ENCODE measurements at places on chromosomes 7 and 10. TPM values are rescaled to one million over a fixed set of nuclear protein-coding genes. Genes with fewer than 3 reads are reported as not detected.

DNA sequence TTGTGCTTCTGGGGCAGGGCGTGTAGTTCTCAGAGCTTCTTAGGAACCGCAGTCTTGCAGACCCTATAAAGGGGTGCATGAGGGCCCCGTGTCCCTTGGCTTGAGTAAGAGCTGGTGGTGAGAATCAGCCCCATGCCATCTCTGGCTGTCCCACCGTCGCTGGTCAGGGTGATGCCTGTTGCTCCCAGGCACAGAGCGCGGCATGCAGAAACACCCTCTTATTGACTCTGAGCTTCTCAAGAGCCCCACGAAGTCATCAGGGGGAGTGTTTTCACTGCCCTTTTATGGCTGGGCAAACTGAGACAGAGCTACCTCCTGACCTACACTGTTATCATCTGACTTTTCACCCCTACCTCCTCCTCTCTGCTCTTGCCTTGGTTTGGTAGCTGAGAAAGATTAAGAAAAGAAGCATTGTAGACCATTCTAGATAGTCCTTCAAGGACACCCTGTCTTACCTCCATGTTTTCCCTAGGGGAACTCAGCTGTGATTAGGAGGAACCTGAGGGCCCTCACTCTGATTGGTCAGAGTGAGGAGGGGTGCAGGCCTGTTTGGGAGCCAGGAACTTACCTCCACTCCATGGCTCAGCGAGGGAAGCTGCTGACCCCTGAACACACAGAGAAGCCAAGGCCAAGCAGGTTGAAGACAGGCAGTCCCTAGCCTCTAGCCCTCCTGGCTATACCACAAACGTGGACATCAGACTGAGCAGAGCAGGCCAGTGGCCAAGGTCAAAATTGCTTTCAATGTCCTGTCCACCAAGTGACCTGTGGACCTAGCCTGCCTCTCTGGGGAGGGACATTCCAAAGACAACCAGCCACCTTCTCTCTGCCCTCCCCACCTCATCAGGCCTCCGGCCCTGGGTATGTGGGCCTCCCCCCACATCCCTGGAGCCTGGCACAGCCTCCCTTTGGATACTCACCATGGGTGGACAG, 17.6 kb downstream of the UNC5B start:
- H3K36me3 ChIP-seq, result no peaks in the 10 kb centered on the region
- H3K27me3 ChIP-seq, result no peaks in the 10 kb centered on the region
- H3K4me3 ChIP-seq, result no peak overlapping the region
- no peaks in the 10 kb centered on the region for H3K4me1 ChIP-seq
- H3K27ac ChIP-seq, result no peak overlapping the region

Gene SLC13A4
- not detected for total RNA-seq

DNA sequence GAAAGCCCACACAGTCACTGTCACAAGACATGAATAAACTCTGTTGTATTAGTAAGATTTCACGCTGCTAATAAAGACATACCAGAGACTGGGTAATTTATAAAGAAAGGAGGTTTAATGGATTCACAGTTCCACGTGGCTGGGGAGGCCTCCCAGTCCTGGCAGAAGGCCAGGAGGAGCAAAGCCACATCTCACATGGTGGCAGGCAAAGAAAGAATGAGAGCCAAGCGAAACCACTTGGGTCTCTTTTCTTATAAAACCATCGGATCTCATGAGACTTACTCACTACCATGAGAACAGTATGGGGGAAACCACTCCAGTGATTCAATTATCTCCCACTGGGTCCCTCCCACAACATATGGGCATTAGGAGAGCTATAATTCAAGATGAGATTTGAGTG, 110.2 kb downstream of the ST8SIA6 start:
- H3K27ac ChIP-seq, result no peak overlapping the region
- H3K27me3 ChIP-seq, result no peaks in the 10 kb centered on the region
- no peaks in the 10 kb centered on the region for H3K4me1 ChIP-seq

DNA sequence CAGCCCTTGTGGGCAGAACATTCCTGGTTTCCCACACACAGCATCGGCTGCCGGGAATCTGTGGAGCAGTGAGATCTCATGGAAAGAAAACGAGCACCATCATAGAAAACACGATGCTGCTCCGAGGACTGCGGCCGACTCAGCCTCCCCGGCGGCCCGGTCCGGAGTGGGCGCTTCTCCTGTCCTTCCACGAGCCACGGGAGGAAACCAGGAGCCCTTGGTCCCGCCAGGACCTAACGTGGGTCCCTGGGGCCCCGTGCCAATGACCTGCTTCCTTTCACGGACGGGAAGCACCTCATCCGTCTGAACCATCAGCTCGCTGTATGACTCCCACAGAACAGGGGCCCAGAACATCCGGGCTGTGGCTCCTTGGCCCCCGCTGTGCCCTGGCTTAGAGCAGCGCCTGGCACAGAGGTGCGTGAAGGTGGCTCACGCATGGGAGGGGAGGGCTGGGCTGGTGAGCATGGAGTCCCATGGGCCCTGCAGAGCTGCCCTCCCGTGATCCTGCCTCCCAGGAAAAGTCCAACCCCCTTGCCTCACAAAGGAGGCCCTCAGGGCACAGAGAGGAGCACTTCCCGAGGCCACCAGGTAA, 280.5 kb downstream of the MAD1L1 start:
- no peak overlapping the region for H3K27ac ChIP-seq
- no peak overlapping the region for H3K4me3 ChIP-seq
- DNase-seq, result no peak

DNA sequence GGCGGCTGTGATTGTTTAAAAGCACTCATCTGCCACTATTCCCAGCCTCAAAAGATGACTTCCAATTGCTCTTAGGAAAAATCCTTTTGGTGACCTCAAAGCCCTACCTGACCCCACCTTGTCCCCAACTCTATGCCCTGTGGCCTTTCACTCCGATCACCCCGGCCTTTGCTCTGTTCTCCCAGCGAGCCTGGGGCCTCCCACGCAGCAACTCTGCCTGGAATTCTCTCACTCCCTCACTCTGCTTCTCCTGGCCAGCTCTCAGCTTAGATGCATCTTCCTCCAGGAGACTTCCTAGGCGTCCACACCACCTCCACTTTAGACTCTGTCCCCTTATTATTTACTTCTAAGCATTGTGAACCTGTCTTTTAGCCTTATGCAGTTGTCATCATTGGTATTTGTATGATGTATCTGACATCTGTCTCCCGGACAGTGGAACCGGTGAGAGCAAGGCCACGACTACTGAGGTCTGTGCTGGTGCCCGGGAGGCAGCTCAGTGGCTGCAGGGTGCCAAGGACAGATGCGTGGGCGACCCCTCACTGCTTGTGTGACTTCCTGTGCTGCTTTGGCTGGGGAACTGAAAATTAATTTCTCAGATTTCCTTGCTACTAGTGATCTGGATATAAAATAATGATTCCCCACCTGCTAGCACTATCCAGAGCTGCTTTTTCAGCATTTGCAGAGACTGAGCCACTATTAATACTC, 63.0 kb downstream of the PIP4K2A start:
- DNase-seq, result no peak
- no peaks in the 10 kb centered on the region for H3K36me3 ChIP-seq
- H3K4me3 ChIP-seq, result no peak overlapping the region
- peaks cover 100% of the 10 kb centered on the region for H3K4me1 ChIP-seq
- no peaks in the 10 kb centered on the region for H3K27me3 ChIP-seq

GRCh38 chr7:100612730-100613390, 520 bp downstream of the MOSPD3 start:
- peak overlapping the region; percentile 74 for H3K4me3 ChIP-seq
- DNase-seq, result peak; percentile 31

GRCh38 chr10:106540645-106541044, 623.9 kb downstream of the SORCS1 start:
- H3K36me3 ChIP-seq, result no peaks in the 10 kb centered on the region
- H3K4me3 ChIP-seq, result no peak overlapping the region
- H3K4me1 ChIP-seq, result no peaks in the 10 kb centered on the region
- H3K27ac ChIP-seq, result no peak overlapping the region

GRCh38 chr7:148395352-148395811, 195.2 kb upstream of the C7orf33 start:
- H3K4me3 ChIP-seq, result no peak overlapping the region
- no peaks in the 10 kb centered on the region for H3K36me3 ChIP-seq
- H3K4me1 ChIP-seq, result no peaks in the 10 kb centered on the region
- DNase-seq, result no peak

DNA sequence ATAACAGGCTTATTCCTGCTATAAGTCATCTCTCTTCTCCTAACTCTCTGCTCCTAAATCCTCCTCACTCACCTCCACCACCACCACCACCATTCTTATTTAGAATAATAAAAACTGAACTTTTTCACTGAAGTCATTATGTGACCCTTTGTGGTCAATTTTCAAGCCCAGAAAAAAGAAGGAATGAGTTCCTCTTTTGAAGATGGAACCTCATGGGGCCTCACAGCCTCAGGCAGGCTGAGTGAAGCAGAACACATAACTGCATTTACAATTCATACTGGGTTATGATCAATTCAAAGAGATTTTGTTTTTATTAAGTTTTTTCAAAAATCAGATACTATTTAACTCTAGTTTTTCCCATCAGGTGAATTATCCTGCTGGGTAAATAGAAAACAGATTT, 29.8 kb downstream of the PNLIPRP3 start:
- no peak overlapping the region for H3K4me3 ChIP-seq
- H3K27me3 ChIP-seq, result no peaks in the 10 kb centered on the region

- no peak for DNase-seq
- H3K4me1 ChIP-seq, result peaks cover 66% of the 10 kb centered on the region
- H3K4me3 ChIP-seq, result peak overlapping the region; percentile 86
Observed at GRCh38 chr10:6578795-6579182, 1.3 kb downstream of the PRKCQ start.

Gene GIMAP8
- total RNA-seq, result 62.5 TPM

GRCh38 chr10:15603446-15604011, 116.2 kb downstream of the ITGA8 start:
- H3K4me1 ChIP-seq, result no peaks in the 10 kb centered on the region
- H3K36me3 ChIP-seq, result no peaks in the 10 kb centered on the region
- DNase-seq, result no peak

GRCh38 chr10:87818505-87819288, 671 bp upstream of the ATAD1 start:
- H3K36me3 ChIP-seq, result no peaks in the 10 kb centered on the region
- H3K27me3 ChIP-seq, result no peaks in the 10 kb centered on the region
- peaks cover 46% of the 10 kb centered on the region for H3K4me1 ChIP-seq
- peak overlapping the region; percentile 94 for H3K27ac ChIP-seq

Gene UCN3
- not detected for total RNA-seq

DNA sequence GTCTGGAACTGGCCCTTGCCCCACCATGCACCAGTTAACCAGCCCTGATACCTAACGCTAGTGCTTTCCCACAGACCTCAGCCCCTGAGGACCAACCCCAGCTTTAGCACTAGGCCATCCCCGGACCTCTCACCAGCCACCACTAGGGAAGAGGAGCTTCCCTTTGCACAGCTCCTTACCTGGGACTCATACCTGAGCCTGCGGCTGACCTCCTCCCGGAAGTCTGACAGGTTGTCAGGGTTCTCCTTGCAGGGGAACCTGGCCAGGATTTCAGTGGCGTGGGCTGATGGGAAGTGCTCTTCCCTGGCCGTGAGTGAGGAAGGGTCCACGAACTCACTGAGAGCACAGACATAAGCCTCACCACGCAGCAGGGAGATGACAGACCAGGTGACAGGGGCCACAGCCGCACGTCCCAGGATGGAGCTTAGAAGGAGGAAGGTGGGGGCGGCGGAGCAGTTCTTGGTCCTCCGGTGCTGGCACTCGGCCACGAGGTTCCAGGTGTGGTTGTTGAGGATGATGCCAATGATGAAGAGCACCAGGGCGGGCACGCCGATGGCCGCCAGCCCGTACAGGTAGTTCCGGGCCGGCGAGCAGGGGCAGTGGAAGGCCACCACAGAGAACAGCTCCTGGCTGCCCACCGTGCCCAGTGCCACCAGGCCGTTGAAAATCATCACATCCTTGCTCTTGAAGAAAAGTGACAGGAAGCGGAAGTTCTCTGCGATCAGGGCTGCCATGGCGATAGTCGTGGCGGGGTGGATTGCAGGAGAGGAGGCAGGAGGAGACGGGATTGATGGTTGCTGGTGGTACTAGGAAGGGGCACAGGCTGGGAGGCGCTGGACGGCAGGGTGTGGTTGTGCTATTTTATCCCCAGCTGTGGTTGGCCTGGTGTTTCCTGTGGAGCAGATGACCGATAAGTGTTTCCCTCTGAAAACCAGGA, 2.7 kb downstream of the CALHM2 start:
- DNase-seq, result no peak
- H3K27ac ChIP-seq, result peak overlapping the region; percentile 72
- no peak overlapping the region for H3K4me3 ChIP-seq
- H3K4me1 ChIP-seq, result peaks cover 57% of the 10 kb centered on the region
- peaks cover 31% of the 10 kb centered on the region for H3K36me3 ChIP-seq

- H3K27ac ChIP-seq, result no peak overlapping the region
- H3K27me3 ChIP-seq, result no peaks in the 10 kb centered on the region
- no peaks in the 10 kb centered on the region for H3K36me3 ChIP-seq
- DNase-seq, result no peak
- H3K4me1 ChIP-seq, result no peaks in the 10 kb centered on the region
- H3K4me3 ChIP-seq, result no peak overlapping the region
Observed at GRCh38 chr7:107644309-107644974, 16.2 kb upstream of the SLC26A4 start.

GRCh38 chr10:121436630-121437341, 161.5 kb downstream of the FGFR2 start:
- DNase-seq, result no peak
- no peaks in the 10 kb centered on the region for H3K36me3 ChIP-seq
- H3K27ac ChIP-seq, result no peak overlapping the region
- H3K27me3 ChIP-seq, result no peaks in the 10 kb centered on the region
- H3K4me1 ChIP-seq, result no peaks in the 10 kb centered on the region

DNA sequence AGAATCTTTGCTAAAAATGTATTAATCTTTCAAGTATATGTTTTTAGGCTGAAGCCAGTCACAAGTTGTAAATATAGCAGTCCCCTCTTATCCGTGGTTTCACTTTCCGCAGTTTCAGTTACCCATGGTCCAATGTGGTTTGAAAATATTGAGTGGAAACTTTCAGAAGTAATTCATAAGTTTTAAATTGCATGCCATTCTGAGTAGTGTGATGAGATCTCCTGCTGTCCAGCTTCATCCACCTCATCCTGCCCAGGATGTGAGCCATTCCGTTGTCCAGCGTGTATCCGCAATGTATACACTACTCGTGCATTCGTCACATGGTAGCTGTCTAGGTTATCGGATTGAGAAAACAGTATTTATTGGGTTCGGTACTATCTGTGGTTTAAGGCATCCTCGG, 12.2 kb downstream of the PDCD4 start:
- H3K4me3 ChIP-seq, result no peak overlapping the region
- no peak overlapping the region for H3K27ac ChIP-seq
- DNase-seq, result no peak

Gene POU6F2
- not detected for total RNA-seq

Gene ARL3
- total RNA-seq, result 3.7 TPM

Gene PKD2L1
- not detected for total RNA-seq

GRCh38 chr10:102559764-102560163, 56.0 kb downstream of the SUFU start:
- no peak for DNase-seq
- H3K27me3 ChIP-seq, result no peaks in the 10 kb centered on the region
- H3K27ac ChIP-seq, result no peak overlapping the region
- no peaks in the 10 kb centered on the region for H3K4me1 ChIP-seq

Measured in CD4-positive, alpha-beta memory T cell (primary cell).